GOT3 (cell line): ENCODE measurements at places on chromosomes 5 and 9.

DNA sequence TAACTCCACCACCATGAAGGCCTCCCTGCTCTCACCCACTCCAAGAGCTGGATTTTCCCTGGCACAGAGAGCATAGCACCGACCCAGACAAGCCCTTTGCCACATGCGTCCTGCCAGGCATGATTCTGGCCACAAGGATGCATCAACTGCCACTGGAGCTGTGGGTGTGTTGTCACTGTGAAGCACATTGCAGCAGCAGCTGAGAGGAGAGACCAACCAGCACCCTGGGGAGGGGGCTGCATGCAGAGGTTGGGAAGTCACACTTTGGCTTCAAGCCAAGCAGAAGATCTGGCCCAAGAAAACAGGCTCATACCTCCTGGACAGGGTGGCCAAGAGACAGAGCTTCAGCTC lies 22.6 kb upstream of the PTGES start:
- no peak for DNase-seq

DNA sequence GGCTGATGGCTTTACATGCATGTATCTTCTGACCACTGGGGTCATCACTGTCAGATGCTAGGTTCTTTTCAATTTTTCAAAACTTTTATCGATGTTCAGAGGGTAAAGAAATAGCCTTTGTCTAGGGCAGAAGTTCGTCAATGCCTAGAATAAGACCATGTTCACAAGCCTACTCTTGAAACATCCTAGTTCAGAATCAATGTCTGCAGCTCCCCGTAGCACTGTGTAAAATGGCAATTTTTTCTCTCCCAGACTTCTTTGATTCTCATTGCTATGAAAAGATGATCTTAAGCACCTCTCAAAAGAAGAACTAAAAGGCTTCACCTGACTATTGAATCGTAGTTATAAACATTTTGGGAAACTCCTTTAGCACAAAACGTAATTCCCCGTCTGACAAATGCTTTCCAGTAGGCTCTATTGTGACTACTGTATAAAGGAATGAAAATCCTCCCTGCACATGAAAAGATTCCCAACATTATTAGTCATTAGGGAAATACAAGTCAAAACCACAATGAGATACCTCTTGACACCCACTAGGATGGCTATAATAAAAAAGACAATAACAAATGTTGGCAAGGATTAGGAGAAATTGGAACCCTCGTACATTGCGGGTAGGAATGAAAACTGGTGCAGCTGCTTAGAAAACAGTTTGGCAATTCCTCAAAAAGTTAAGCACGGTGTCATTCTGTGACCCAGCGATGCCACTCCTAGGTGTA lies 263.5 kb downstream of the ARHGAP26 start:
- DNase-seq, result no peak

- DNase-seq, result no peak
These were observed 28.1 kb downstream of the ACSL6 start for GRCh38 chr5:131983244-131983771.

GRCh38 chr5:63555874-63556273 lies 406.4 kb downstream of the HTR1A start:
- DNase-seq, result no peak

- no peak for DNase-seq
These were observed 40.1 kb upstream of the TARS1 start for GRCh38 chr5:33400675-33401074.

DNA sequence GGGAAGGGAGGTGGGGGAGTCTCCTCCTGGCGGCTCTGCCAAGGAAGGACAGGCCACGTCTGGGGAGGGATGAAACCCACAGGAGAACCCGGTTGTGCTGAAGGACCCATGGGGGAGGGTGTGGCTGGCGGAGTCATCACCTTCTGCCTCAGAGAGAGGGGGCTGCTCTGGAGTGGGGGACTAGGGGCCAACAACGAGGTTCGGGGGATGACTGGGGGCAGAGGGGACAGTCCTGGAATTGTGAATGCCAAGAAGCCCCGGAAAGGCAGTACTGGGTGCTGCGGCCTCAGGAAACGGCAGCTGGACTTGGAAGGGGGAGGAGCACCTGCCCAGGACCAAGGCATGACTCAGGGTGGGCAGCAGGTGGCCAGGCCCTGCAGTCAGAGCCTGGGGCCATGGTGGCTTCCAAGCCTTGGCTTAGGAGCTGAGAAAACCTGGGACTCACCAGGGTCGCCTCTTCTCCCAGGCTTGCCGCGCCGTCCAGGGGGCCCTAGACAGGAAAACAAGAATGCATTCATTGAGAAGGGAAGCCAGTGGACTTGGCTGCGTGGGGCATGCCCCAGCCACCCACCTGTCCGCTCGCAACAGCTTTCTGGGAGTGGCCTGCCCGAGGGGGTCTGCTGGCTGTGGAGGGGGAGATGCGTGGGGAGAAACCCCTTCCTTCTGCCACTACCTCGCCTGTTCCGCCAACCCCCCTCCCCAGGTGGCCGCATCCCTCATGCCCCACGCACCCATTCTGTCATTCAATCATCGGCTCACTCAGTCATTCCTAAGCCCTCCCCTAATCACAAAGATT lies 74.0 kb upstream of the PHYKPL start:
- DNase-seq, result no peak

DNA sequence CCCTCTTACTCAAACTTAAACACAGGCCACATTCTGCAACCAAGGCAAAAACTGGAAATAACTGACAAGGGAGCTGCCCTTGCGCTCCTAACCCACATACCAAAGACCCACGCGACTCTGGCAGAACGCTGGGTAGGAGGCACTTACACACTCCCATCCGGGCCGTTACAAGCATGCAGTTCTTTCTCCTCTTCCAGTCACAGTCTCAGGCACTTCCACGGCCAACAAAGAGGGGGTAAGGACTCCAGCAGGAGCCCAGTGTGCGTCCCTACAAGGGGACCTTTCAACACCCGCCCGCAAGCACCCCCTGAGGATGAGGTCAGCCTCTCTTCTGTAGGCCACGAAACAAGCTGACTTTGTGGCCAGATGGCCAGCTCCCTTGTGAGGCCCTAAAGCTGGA lies 57.4 kb downstream of the SERINC5 start:
- DNase-seq, result no peak

DNA sequence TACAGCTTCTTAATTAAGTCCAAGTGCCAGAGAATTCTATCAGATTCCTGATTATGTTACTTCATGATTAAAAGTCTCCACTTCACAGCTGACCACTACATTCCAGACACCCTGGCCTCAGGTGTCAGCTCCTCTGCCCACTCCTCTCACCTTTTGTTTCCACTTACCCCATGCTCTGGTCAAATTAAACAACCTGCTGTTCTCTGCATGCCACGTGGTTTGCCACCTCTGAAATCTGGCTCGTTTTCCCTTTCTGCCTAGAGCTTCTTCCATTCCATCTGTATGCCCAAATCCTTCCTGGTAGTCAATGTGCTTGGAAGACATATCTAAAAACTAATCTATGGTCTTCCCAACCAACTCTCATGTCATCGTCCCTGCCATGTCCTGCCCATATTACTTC lies 158.6 kb downstream of the ICE1 start:
- DNase-seq, result no peak

DNA sequence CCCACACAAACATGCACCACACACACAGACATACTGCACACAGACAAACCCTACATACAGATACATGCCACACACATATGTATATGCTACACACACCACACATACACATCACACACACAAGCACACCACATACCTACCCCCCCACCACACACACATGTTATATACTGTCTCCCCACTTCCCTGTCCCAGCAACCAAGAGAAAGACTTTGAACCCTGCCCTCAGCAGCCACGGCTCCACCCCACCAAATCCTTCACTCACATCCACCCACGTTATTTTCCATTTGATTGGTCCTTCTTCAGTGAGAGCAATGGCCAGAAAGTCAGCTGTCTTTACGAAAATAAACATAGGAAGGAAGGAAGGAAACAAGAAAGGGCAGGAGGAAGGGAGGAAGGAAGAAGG lies 479.8 kb downstream of the DIRAS2 start:
- no peak for DNase-seq

- DNase-seq, result no peak
These were observed 6.1 kb downstream of the C7 start for GRCh38 chr5:40915341-40915926.

DNA sequence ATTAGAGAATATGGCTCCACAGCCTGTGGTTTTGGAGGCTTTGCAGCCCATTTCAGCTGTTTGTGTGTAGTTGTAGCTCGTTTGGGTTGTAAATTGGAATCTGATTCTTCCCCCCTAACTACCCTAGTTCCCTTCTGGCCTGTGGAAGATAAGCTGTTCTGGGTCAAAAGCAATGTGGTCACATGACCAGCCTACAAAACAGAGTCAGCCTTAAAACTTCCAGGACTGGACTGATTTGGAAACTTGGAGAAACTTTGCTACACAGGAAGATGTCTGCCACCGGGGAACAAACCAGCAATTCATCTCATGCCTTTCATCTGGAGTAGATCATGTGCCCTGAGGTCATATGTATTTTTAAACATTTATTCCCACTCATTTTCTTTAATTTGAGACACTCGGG lies 83.8 kb downstream of the DAPK1 start:
- DNase-seq, result no peak

- DNase-seq, result no peak
These were observed 153.2 kb downstream of the MACROH2A1 start for GRCh38 chr5:135245521-135246499.

DNA sequence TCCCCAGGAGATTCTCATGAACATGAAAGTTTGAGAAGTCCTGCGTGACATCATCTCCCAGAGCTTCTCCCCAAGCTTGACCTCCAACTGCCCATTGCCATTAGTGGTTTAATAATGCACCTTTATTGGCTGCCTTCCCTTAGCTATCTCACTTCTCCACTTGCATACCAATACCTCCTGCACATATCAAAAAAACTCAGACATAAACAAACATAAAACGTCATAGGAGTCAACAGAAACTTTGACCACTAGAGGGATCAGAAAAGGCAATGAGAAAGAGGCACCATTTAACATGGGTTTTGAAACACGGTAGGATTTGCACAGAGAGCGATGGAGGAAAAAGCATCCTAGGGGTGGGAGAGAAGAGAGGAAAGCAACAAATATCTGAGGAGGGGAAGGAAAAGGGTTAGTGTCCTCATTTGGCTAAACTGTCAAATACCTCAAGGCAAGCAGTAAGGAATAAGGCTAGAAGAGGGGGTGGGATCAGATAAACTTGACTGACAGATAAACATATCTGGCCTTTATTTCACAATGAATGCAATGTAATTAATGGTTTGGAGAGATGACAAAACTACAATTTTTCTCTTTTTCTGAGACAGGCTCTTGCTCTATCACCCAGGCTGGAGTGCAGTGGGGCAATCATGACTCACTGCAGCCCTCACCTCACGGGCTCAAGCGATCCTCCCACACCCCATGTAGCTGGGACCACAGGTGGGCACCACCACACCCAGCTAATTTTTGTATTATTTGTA lies 27.0 kb downstream of the GNAQ start:
- no peak for DNase-seq

DNA sequence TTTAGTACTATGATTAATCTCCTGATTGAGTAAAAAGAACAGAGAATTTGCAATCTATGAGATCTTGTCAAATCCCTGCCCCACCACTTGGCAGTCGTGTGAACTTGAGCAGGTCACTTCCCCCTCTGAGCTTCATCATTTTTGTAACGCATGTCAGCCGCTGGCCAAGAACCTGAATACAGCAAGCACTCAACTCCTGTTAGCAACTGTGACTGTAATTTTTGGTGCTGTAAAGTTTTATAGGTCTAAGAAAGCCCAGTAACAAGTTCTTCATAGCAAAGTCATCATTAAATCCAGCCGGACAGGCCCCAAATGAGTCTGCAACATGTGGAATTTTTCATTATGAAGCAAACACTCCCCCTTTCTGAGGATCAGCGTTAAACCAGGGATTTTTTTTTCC lies 49.4 kb downstream of the DRD1 start:
- no peak for DNase-seq

- no peak for DNase-seq
These were observed 809.8 kb upstream of the NUDT12 start for GRCh38 chr5:104372376-104372775.

- DNase-seq, result no peak
These were observed 605 bp upstream of the DNLZ start for GRCh38 chr9:136363949-136364748.

DNA sequence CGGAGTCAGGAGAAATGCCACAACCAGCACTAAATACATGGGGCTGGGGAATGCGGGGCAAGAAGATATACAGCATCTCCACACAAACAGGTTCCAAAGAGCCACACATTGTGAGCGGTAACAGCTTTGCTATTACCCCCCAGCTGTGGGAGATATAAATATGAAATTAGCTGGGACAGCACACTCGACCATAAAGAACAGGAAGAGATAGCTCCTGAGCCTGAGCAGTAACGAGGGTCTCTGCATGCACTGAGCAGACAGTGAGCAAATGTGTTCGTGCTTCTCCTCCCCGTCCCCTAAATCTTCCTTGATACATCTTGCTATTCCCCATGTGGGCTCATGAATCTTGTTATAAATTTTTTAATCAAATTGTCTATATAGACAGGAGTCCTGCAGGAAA lies 53.1 kb downstream of the ADAMTS2 start:
- no peak for DNase-seq

DNA sequence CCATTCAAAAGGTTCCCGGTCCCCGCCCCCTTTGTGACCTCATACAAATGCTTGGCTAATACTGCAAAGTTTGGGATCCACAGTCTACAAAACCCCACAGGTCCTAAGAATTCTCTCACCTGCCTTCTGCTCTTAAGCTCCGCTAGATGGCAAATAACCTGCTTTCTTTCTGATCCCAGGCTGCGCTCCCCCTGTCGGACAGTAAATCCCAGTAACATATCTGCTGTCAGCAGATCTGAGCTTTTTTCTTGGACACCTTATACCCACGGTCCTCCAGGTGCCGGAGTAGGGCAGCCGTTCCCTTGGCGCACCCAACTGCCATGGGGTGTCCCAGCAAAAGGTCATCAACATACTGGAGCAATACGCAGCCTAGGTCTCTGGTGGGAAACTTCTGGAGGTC lies 39.0 kb upstream of the PPP1R26 start:
- DNase-seq, result no peak
